ENCODE measurements at places on chromosomes 1 and 21.

- DNase-seq = peak; percentile 91
These were observed at the start of the genes PIGP and TTC3 for GRCh38 chr21:37072988-37073416. Gene PIGP, minus strand, starts transcription at chr21:37073071. Its CDS starts 556 bp downstream, at chr21:37072515. Gene TTC3, plus strand, starts transcription at chr21:37073254. Its CDS starts 14,004 bp downstream, at chr21:37087258.

GRCh38 chr1:151540982-151541377 is 871 bp downstream of the TUFT1 start:
- no peak for DNase-seq

GRCh38 chr1:113821916-113822315 is 9.6 kb upstream of the RSBN1 start:
- DNase-seq = no peak

DNA sequence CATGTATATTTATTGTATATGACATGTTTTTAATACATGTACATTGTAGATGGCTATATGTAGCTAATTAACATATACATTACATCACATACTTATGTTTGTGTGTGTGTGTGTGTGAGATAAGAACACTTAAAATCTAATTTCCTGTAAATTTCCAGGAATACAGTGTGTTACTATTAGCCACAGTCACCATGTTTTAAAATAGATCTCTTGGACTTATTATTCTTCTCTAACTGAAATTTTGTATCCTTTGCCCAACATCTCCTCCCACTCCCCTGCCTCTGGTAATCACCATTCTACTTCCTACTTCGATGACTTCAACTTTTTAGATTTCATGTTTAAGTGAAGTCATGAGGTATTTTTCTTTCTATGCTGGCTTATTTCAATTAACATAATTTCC is 64.8 kb downstream of the FCRL5 start:
- no peak for DNase-seq

DNA sequence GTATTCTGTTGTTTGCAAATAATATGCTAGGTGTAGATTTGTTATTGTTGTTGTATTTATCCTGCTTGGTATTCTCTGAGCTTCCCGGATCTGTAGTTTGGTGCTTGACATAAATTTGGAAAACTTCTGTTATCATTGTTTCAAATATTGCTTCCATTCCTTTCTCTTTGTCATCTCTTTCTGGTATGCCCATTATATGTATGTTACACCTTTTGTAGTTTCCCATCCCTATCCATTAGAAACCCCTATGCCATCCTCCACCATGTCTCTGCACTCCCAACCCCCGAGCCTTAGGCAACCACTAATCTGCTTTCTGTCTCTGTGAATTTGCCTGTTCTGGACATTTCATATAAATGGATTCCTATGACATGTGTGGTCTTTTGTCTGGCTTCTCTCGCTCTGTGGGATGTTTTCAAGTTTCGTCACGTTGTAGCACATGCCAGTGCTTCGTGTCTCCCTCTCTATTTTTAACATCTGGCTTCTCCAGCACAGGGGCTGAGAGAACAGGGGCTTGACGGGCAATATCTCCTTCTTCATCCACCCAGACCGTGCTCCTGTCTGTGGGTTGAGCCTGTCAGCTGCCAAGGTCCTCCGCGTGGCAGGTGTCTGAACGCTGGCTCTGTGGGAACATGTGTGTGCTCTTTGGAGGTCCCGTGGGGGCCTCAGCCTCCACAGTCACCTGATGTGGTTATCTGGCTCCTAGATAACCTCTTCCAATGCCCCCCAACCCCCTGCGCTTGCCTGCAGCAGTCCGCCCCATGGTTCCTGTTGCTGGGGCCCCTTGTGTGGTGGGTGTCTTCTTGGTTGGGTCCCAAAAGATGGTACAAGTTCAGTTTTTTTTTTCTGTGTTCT is 32.8 kb upstream of the MAN1C1 start:
- DNase-seq = no peak

- DNase-seq = no peak
These were observed 55.7 kb upstream of the EPHA8 start for GRCh38 chr1:22507587-22507986.

DNA sequence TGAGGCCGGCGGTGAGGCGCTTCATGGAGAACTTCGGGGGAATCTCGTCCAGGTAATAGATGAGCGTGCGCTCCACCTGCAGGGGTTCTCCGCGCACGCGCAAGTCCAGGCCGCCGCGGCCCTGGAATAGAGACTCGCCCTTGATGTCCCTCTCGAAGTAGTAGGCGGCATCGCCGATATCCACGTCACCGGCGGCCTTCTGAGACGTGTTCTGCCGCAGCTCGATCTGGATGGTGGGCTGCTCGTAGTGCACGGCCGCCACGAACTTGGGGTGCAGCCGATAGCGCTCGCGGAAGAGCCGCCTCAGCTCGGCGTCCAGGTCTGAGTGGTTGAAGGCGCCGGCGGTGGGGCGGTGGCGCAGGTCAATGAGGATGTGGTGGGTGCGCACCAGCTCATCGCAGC is 726 bp downstream of the TACSTD2 start:
- DNase-seq = no peak

- no peak for DNase-seq
These were observed 425.4 kb downstream of the ADGRL2 start for GRCh38 chr1:82226186-82226505.

DNA sequence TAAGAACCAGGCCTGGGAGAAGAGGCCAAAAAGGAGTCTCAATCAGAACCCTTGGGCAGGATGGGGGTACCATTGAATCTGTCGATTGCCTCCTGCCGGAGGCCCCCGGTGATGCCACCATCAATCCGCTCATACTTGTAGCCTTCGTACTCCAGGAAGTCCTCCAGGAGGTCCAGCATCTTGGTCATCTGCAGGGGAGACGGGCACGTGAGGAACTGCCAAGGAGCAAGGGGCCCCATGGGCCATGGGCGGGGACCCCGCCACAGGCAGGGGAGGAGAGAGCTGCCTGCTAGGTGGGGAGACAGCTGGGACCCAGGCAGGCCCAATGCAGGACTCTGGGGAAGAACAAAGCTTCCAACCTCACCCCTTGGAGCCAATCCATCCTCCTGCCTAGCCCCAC is 48.6 kb downstream of the CHD5 start:
- no peak for DNase-seq

- DNase-seq = no peak
These were observed 51.5 kb downstream of the SCCPDH start for GRCh38 chr1:246775531-246776385.

DNA sequence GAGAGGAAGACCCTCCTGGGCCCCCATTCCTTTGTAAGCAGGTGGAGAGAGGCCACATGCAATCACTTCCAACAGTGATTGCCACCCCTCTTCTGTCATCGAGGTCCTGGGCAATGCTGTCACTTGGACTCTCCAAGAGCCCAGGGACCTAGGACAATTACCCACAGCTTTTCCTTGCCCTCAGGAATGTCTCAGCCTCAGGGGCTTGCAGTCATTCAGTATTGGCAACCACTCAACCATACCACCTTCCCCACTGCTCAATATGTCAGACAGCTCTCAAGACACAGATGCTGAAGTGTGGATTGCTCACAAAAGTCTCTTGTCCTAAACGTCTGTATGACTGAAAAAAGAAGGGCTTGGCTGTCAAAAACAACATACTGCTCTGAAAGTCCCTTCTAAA is 87.8 kb downstream of the PTPN14 start:
- DNase-seq = no peak

DNA sequence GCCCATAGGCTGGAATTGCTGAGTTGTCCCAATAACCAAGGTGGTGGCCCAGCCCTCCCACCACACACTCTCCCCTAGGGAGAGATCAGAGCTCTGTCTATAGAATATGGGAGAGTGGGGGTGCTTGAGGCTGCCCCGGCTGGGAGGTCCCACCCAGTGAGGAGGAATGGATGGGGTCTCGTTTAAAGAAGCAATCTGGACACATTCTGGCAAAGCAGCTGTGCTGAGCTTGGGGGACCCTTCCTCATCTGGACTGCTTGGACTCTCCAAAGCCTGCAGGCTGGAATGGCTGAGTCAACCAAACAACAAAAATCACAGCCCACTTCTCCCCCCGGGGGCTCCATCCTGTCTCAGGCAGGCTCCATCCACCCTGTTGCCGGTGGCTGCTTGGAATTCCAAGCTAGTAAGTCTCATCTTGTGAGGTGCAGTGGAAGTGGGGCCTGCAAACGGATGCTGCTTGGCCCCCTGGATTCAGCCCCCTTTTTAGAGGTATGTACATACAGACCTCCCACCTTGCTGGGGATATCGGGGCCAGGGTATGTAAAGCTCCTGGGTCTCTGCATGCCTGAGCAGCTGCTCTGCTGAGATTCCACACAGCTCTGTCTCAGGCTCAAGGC is 67.1 kb upstream of the FAM78B start:
- DNase-seq = no peak

DNA sequence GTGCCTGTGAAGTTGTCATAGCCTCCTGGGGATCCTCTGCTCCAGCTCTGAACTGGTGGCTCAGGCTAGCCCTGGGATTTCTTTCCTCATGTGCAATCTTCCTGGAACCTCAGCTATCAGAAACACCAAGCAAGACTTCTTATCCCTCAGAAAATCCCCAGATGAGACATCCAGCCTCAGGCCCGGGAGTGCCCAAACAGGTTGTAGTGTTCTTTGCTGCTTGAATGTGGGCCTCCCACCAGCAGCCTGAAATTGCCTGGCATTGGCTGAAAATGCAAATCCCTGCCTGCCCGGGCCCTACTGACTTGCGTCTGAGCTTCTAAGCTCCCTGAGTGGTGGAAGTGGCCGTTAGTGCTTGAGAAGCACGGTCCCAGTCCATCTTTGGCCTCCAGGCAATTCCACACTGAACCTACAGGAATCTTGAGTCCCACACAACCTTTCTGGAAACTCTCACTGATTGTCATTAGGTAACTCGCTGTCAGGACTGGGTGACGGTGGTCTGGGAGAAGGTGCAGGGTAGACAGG is 146.8 kb downstream of the ZBTB18 start:
- no peak for DNase-seq

DNA sequence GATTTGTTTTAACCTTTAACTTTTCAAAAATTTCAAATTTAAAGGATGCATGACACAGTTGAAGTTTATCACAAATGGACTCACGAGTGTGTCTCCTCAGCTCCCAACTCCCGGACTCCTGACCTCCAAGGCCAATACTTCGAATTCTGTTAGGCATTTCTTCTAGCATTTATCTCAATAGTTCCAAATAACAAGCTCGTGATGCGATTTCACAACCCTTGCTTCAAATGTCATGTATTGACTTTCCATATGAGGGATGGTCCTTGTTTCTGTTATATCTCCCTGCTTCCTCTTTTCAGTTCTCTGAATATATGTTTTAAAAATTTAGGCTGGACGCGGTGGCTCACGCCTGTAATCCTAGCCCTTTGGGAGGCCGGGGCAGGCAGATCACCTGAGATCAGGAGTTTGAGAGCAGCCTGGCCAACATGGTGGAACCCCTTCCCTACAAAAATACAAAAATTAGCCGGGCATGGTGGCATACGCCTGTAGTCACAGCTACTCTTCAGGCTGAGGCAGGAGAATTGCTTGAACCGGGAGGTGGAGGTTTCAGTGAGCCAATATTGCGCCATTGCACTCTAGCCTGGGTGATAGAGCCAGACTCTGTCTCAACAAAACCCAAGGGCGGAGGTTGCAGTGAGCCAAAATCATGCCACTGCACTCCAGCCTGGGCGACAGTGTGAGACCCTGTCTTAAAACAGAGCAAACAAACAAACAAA is 52.0 kb upstream of the TINAGL1 start:
- DNase-seq = no peak

GRCh38 chr1:29563571-29563970 is 327.2 kb downstream of the PTPRU start:
- no peak for DNase-seq

- no peak for DNase-seq
These were observed 107.5 kb downstream of the RGL1 start for GRCh38 chr1:183912265-183912886.

GRCh38 chr21:33857846-33858666 is 57.5 kb downstream of the ATP5PO start:
- no peak for DNase-seq

GRCh38 chr1:230074762-230075161 is 7.7 kb downstream of the GALNT2 start:
- no peak for DNase-seq

GRCh38 chr1:89673251-89673650 is 40.3 kb downstream of the LRRC8C start:
- DNase-seq = no peak

DNA sequence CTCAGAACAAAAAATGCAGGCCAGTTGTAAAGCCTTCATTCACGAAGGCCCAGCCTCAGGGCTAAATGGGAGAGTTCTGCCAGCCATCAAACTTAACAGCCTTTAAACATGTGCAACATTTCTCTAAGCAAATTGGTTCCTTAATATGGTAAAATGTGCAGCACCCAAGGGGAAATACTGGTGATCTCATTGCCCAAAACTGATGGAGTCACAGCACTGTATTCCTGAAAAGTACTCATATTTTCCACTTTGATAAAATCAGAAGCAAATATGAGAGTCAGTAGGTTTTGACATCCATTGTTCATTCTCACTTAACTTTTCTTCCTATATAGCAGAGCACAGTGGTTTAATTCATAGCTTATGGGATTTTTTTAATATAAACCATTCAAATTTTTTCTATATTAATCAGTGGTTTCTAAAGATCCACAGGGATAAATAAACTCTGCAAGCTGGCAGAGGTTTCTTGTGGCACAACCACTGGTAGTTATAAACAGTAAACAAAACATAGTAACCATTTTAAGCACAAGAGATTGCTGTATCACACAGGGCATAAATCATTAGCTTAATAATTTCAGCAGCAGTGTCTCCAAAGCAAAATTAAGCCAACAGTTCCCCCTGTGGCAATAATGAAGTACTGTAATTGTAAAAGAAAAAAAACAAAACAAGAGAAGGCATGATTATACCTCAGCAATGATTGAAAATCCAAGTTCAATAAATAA is 106.9 kb upstream of the LYPLAL1 start:
- no peak for DNase-seq

GRCh38 chr1:86778569-86779239 is 74.3 kb downstream of the SH3GLB1 start:
- no peak for DNase-seq

GRCh38 chr1:93559045-93559444 is 111.1 kb downstream of the FNBP1L start:
- no peak for DNase-seq

- DNase-seq = no peak
These were observed 428 bp downstream of the POGZ start for GRCh38 chr1:151458802-151459330.

- DNase-seq = no peak
These were observed 1.3 kb downstream of the KMO start for GRCh38 chr1:241533326-241534115.

DNA sequence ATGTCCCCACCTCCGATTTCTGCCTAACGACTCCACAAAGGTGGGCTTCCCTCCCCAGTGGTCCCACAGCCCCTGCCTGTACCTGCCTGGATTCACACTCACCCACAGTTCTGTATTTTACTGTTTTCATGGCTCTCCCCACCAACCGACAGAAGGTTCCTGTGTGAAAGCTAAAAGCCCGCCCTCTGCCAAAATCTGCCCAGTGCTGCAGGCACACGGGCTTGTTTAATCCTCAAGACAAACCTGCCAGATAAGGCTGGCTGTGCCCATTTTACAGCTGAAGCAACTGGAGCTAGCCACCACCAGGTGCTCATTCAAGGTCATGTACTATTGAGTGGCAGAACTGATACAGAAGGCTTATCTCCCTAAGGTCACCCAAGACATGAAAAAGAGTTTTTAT is 114.5 kb downstream of the HIVEP3 start:
- no peak for DNase-seq

- no peak for DNase-seq
These were observed 10.7 kb downstream of the TAF13 start for GRCh38 chr1:109065137-109065536.

- DNase-seq = no peak
These were observed 58.8 kb upstream of the SPATA6 start for GRCh38 chr1:48530727-48531351.

GRCh38 chr1:8463144-8463927 is 145.4 kb downstream of the SLC45A1 start:
- DNase-seq = no peak

Measured in stimulated activated CD8-positive, alpha-beta memory T cell treated with anti-CD3 and anti-CD28 coated beads, Interleukin-7, amount 100 ng/mL, for 1 hour (primary cell).